ENCODE measurements at places on chromosomes 16 and 17. TPM values are rescaled to one million over a fixed set of nuclear protein-coding genes. Genes with fewer than 3 reads are reported as not detected.

The KRT9 gene
- 0.80 TPM for total RNA-seq

DNA sequence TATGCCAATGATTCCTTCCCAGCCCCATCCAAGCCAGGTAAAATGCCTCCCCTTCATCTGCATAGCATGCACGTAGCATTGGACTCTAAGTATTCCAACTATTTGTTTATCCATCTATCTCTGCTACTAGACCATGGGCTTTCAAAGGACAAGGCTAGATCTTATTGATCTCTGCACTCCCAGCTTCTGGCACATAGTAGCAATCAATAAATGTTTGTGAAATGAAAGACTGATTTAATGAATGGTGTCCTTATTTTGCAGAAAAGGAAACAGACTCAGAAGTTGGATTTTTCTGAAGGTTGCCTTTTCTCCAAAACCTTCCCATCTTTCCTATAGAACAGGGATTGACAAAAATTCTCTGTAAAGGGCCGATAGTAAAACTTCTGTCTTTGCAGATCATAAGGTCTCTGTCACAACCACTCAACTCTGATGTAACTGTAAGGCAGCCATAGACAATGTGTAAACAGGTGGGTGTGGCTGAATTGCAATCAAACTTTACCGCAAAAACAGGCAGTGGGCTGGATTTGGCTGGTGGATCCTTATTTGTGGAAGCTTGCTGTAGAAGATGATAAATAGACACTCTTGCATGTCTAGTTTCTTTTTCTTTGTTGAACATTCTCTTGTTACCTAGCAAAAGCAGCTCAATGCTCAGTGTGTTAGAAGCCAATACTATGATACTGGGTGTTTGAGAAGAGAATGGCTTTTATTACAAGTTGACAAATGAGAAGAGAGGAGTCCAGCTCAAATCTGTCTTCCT, 7.6 kb upstream of the CMTR2 start:
- DNase-seq: no peak

DNA sequence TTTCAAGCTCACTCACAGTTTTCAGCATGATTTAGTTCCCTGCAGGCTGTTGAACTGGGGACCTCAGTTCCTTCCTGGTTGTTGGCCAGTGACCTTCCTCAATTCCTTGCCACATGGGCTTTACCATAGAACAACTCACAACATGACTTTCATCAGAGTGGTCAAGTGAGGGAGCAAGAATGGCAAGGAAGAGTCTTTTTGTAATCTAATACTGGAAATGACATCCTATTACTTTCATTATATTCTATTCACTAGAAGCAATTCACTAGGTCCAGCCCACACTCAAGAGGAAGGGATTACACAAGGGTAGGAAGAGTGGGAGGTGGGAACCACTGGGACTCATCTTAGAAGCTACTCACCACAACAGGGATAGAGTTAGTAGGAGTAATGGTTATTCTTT, 57.6 kb downstream of the SYT17 start:
- DNase-seq: no peak

DNA sequence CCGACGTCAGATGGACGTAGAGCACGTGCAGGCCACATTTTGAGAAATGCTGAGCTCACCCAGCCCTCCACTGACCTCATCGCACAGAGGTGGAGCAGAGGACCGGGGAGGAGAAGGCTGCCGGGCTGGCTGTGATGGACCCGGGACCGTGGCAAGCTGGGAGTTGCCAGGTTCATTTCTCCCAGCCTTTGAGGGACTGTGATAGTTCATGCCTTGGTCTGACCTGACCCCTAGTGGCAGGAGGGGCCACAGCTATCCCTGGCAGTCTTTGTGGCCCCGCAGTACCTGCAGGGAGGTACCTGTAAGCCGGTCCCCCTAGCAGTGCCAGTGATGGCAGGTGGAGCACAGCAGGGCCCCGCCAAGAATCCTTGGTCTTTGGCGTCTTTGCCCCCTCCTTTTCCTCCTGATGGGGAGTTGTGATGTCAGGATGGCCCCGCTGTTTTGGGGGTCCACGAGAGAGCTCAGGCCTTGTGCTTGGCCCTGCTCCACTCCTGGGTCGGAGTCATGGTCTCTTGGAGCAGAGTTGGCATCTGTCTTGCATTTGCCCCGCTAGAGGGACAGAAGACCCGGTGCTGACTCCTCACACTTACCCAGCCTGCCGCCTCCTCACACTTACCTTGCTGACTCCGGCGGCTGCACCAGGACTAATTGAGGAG, 50.4 kb downstream of the OR1D5 start:
- no peak for DNase-seq

- no peak for DNase-seq
Observed at GRCh38 chr16:53654946-53655345, 48.7 kb downstream of the RPGRIP1L start.

GRCh38 chr17:68302666-68303065, 11.4 kb downstream of the ARSG start:
- DNase-seq: no peak

Measured in suprapubic skin (tissue), 4 donors.